Vagina (tissue), 2 donors: ENCODE measurements at places on chromosomes 3 and 15.

GRCh38 chr15:93860701-93861100 is 370.7 kb upstream of the MCTP2 start:
- DNase-seq = no peak

GRCh38 chr15:58705105-58705504 is 44.4 kb downstream of the ADAM10 start:
- no peak for DNase-seq

DNA sequence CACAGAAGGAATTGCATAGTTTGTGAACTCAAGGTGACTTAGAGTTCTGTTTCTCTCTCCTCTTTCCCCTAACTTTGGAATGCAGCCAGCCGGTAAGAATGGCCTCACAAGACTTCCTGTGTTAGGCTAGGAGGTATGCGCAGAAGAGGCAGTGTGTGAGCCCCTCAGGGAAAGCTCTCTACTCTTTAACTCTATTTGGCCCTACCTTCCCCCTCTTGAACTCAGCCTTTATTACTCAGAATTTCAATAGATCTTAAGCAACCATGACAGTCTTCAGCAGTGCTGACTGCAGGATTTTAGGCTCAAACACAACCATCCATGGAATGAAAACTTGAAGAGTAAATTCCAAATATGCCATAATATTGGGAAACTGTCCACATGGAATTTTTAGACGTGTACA is 209.5 kb downstream of the DTWD1 start:
- no peak for DNase-seq

GRCh38 chr15:27623560-27624305 is 475.4 kb downstream of the OCA2 start:
- DNase-seq = no peak

- no peak for DNase-seq
Measured at GRCh38 chr15:64634027-64634426, 141.4 kb downstream of the RBPMS2 start.
